GM12864 (cell line): ENCODE measurements at places on chromosomes 7 and 10.

DNA sequence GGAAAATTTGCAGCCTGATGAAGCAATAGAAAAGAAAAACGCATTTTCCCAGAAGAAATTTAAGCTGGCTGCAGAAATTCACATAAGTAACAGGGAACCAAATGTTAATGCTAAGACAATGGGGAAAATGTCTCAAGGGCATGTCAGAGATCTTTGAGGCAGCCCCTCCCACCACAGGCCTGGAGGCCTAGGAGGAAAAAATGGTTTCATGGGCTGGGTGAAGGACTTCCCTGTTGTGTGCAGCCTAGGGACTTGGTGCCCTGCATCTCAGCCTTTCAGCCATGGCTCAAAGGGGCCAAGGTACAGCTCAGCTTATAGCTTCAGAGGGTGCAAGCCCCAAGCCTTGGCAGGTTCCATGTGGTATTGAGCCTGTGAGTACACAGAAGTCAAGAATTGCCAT lies 476.1 kb upstream of the DPP6 start:
- no peak for DNase-seq

GRCh38 chr10:33901166-33901565 lies 566.7 kb upstream of the NRP1 start:
- DNase-seq, result no peak

GRCh38 chr10:7956508-7956907 lies 98.0 kb upstream of the GATA3 start:
- peak; percentile 29 for DNase-seq

GRCh38 chr10:61390851-61391250 lies 62.3 kb downstream of the TMEM26 start:
- DNase-seq, result no peak

GRCh38 chr10:34348917-34349485 lies 466.1 kb downstream of the PARD3 start:
- DNase-seq, result no peak

GRCh38 chr7:110593355-110593754 lies 497.6 kb upstream of the LRRN3 start:
- DNase-seq, result no peak

GRCh38 chr7:4683884-4684565 lies 1.9 kb downstream of the FOXK1 start:
- no peak for DNase-seq

GRCh38 chr7:105988276-105988675 lies 25.2 kb downstream of the CDHR3 start:
- DNase-seq, result no peak

DNA sequence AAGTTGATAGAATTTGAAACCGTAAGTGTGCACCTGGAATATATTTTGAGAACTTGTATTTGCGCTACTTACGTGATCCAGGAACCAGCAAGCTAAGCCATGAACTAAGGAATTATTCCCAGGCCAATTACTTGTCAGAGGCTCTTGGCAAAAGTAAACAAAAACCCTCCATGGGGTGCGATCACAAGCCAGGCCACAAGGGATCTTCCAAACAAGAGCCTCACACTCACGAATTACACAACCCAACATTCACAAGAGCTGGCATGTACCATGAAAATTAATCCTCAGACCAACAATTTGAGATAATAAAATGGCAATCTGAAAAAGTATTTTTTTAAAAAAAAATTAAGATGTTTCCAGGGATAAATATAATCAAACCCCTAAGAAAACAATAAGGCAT lies 467.0 kb upstream of the AKR1E2 start:
- no peak for DNase-seq

DNA sequence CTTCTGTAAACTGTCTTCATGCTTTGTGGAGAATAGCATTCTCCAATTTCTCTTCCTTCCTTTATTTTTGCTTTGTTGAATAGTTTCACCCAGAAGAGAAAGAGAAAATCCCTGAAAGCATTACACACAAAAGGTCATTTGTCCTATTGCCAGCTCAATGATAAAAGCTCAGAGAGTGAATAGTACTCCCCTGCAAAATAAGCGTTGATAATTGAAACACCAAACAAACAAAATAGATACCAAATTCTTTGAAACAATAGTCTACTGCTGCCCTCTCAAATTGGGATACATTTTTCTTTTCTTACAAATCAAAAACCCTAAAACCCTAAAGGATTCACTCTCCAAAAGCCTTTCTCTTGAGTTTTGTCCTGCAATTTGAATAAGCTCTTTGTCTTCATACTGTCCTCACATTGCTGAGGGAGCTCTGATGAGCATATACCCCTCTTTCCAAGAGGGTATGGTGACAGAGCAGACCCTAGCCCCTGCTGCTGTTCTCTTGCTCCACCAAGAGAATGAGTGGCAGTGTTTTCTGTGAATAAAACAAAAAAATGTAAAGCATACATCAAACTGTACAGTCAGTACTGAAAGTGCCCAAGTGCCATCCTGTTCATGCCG lies 134.4 kb downstream of the CSTF2T start:
- no peak for DNase-seq

- DNase-seq, result no peak
These were observed 112.4 kb upstream of the EEPD1 start for GRCh38 chr7:36040679-36041078.

GRCh38 chr10:86888585-86889381 lies 68.6 kb downstream of the MMRN2 start:
- peak; percentile 76 for DNase-seq

- no peak for DNase-seq
These were observed 12.5 kb downstream of the TBX20 start for GRCh38 chr7:35241436-35241835.

DNA sequence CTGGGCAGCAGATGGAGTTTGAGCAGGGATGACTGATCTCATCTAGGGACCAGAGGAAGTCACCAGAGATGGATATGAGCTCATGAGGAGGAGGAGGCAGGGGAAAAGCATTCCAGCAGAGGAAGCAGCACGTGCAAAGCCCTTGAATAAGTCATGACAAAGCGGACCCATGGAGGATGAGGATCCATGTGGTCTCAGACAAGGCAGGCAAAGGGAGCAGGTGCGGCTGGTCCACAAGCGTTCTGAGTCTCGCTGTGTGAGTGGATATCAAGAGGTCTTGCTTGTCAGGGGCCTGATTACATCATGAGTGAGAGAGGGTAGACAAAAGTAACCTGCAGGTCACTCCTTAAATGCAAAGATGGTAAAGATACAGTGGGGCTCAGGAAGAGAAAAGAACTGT lies 307.6 kb downstream of the GRID1 start:
- DNase-seq, result no peak

GRCh38 chr7:464454-465401 lies 54.9 kb downstream of the PDGFA start:
- no peak for DNase-seq

GRCh38 chr10:69348816-69349541 lies 67.7 kb downstream of the TACR2 start:
- no peak for DNase-seq

DNA sequence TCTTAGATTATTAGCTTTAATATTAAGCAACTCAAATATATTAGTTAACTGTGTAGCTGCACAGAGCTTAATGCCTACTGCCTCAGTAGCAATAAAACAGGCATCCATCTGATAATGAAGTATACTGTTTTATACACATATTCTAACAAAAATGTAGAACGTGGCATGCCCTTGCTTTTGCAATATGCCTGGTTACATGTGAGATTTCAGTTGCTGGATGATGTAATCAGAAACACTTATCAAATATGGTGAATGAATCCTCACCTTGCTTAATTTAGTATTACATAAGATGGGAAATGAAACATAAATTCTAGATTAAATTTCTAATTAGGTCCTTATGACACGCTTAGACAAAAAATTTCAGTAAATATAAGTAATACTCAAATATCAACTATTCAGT lies 8.0 kb downstream of the DNAJC1 start:
- DNase-seq, result no peak

DNA sequence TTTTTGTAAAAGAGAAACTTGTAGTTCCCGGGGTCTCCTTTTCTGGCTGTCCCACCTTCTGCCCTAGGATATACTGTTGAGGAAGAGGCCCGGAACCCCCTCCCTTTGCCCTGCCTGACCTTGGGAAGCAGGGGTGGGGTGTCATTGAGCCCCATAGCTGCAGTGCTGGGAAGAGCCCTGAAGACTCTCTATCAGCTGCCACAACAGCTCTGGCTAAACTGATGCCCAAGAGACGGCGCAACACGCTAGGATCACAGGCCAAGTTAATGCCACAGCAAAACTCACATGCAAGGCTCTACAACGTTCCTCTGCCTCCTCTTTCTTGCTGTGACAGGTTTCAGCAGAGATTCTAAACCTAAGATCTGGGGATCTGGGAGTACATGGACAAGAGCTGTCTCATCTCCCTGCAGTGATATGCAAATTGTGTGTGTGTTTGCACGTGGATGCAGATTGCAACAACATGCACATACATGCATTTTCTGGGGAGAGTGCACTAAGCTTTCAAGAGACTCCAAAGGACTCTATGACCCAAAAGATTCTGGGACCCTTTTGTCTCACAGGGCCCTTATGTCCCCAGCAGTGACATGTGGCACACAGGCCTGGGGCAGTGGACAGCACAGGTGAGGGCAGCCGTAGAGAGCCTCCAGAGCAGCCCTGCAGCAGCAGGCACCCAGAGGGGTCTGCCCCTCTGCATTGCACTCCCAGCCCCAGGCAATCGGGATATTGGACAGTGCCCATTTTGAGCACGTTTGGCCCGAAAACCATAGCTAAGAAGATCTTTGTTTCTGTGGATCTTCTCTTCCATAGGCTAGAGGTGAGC lies 2.5 kb downstream of the RASSF4 start:
- no peak for DNase-seq

DNA sequence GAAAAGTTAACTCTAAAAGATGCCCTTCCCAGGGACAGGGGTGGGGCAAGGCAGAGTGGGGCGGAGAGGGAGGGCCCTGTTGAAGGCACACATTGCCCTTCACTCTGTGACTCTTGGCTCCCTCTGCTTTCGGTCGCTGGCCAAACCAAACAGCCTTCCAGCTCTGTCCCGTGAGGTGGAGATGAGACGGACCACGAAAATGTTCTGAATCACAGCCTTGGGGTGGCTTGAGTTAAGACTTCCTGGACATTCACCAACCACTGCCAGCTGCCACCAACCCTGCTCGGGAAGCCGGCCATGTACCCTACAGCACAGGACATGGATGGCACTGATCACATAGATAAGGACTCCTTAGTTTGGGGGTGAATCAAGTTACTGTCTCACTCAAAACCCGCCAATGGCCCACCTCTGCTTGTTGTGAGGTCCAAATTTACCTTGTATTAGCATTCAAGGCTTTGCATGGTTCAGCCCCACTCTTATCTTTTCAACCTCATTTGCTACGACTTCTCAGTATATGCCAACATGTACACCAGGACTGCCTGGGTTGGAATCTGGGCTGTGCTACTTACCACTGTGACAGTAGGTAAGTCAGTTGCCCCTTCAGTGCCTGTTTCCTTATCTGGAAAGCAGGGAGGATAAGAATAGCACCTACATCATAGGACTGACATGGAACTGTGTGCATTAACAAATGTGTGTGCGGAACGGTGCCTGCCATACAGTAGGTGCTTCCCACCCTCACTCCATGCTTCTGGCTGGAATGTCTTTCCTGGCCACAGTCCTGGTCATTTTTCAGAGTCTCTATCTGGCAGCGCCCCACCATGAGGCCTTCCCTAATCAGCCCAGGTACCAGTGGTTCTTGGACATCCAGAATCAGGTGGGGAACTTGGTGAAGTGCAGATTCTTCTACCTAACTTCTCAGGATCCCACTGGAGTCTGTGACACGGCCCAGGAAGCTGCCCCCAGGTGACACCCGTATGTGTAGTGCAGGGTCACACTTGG lies 28.0 kb downstream of the ITPRIP start:
- no peak for DNase-seq

DNA sequence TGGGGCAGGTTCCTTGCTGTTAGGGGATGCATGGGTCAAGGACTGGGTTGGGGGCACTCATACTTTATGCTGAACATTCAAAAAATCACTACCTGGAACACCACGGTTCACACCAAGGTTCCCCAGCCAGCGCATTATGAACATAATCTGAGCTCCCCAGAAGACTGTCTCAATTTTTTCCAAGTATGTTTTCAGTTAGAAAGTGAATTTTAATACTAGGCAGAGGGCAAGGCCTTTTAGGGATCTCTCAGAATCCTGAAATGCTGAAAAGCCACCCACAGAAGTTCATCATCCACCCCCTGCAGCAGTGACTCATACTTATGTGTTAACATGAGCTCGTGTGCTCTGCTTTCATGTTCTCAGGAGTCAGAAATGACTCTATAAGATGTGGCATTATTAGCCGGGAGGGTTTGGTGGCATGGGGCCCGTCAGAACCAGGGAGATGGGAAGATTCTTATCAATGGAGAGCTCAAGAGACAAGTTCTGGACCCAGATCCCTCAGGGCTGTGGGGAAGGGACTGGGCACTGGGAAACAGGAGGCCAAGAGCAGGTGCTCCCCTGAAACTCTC lies 185.2 kb upstream of the ITGB1 start:
- DNase-seq, result no peak

DNA sequence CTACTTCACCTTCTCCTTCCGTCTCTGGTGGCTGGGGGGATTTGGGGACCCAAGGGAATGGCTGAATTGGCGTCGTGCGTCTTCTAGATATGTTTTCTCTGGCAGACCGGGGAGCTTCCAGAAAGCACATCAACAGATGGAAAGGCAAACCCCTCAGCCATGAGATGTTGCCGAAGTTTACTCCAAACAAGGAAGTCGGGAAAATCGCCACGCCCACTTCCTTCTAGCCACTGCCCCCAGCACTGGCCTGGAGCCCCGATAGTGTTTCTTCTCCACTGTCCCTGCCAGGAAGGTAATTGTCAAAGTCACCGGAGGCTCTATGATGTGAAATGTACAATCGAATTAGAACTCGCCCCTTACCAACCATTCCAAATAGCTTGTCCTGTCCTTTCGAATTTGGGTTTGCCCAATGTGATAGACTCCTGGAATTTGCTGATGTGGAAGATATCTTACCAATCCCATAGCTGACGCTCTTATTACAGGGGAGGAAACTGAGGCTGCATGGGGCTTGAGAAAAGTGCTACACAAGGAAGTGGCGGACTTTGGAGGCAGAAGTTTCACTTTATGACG lies 191.0 kb downstream of the LSM5 start:
- no peak for DNase-seq

DNA sequence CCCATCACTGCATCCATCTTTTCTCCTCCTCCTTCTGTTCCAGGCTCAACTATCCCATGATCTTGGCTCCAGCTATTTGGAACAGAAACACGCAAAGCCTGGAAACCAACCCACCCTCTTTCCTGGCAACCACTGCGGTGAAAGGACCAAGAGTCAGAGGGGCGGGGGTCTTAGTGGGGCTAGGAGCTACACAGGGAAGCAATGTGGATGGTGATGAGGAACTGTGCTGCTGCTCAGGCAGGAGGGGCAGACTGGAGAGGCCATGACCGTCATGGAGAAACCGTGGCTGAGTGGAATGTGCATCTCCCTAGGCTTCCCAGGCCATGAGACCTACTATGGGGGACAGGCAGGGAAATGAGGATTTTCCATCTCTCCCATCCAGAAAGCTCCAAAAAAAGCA lies 25.6 kb downstream of the PLAC9 start:
- no peak for DNase-seq
